ENCODE measurements at places on chromosomes 12 and 14.

DNA sequence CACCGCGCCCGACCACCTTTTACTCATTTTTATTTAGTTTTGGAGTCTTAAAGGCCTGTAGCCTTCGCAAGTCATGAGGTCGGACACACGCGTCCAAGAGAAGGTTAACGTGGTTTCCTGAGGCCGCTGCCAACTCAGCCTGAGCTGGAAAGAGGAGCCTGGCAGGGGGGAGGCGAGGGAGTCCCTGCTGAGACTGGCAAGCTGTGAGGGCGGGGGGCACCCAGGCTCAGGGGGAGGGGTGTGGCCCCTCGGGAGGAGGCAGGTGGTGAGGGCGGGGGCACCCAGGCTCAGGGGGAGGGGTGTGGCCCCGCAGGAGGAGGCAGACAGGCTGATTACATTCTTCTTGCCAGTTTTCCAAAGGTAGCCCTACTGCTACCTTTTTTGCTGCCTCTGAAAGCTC lies 143.2 kb downstream of the PIWIL1 start:
- no peak for DNase-seq

DNA sequence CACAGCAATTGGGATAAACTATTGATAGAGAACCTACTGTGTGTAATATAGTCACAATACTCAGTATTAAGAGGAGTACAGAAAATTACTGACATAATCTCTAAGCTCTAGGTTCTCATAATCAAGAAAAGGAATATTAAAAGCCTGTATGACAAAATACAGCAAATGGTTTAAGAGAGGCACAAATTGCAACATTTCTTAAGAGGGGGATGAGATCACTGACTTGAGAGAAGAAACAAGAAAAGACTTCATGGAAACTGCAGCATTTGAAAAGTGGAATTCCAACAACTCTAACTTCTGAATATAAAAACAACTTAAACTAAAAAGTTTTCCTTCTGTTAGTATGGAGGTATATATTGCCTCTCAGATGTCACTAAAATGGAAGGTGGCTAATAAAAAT lies 89.7 kb downstream of the NUMB start:
- DNase-seq: no peak

- DNase-seq: no peak
Observed at GRCh38 chr12:100058482-100059029, 73.8 kb upstream of the ANKS1B start.

DNA sequence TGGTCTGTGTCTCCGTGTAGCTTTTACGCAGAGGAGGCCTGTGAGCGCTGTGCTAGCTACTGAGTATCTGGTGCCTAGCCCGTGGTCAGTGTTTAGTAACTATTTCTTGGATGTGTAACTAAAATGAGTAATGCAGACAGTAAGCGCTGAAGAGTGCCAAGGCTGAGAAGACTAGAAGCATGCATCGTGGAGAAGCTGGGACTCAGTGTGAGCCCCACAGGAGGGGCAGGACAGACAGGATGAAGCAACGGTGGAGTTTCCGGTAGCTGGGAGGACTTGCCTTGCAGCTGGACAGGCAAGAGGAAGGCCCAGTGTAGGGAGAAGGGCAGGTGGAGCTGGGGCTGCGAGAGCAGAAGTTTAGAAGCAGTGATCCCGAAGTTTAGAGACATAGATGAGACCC lies 233.4 kb upstream of the FKBP4 start:
- no peak for DNase-seq

DNA sequence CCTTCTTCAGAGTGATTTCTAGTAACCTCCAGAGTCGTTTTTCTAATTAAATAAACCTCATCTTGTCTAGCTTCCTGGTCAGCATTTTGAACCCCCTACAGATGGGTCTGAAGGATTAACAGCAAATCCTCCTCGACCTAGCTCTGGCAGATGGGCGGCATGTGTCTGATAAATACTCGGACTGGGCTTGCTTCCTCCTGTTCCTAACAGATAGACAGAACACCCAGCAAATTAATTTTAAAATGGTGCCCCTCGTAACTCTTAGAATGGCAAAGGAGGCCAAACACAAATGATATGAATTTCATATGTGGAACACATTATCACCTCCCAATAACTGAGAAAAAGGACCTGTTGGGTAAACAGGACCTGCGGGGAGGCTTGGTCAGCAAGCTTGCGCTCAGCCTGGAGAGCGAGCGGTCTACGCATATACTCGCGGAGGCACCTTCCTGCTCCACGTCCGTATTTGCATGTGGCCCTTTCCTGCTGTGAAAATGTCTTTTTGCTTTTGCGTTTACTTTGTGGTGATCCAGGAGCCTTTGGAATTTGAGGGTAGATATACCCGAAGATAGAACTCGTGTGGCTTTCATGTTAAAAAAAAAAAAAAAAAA lies 79.6 kb downstream of the OTX2 start:
- DNase-seq: no peak

DNA sequence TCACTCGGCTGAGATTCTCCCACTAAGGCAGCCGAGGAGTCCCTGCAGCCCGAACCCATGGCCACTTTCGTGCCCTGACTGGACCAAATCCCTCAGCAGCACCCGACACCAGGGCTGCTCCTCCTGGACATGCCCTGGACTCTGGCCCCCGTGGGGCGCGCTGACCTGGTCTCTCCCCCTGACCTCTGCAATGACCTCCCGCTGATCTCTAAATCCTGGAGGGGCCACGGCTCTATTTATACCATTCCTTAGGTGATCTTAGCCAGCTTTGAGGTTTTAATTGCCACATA lies 148.4 kb downstream of the PIWIL1 start:
- DNase-seq: no peak

DNA sequence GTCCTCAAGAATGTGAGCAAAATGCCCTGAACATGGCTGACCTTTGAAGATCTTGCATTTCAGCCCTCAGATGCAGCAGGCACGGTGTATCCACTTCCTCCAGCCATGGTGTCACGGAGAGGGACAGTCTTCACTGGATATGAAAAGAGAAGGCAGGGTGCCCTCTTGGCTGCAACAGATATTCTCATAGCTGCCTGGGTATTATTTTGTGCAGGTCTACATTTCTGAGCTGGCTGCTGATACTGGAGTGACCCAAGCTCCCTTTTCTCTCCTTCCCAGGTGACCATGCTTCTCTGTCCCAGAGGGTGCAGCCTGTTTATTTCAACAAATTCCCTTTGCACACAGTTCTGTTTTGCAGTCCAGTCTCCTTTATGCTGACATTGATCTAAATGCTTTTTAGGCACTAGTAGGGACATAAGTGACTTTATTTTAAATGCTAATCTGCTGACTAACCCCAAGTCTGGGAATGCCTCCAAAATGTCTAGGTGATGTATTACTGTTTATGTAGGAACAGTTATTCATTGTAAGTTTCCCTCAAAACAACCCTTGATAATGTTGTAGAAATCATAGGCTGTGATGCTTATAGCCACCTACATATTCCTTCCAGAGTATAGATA lies 17.4 kb upstream of the PYGL start:
- DNase-seq: no peak

- DNase-seq: no peak
Observed at GRCh38 chr14:58826845-58827686, 189.3 kb downstream of the DACT1 start.

DNA sequence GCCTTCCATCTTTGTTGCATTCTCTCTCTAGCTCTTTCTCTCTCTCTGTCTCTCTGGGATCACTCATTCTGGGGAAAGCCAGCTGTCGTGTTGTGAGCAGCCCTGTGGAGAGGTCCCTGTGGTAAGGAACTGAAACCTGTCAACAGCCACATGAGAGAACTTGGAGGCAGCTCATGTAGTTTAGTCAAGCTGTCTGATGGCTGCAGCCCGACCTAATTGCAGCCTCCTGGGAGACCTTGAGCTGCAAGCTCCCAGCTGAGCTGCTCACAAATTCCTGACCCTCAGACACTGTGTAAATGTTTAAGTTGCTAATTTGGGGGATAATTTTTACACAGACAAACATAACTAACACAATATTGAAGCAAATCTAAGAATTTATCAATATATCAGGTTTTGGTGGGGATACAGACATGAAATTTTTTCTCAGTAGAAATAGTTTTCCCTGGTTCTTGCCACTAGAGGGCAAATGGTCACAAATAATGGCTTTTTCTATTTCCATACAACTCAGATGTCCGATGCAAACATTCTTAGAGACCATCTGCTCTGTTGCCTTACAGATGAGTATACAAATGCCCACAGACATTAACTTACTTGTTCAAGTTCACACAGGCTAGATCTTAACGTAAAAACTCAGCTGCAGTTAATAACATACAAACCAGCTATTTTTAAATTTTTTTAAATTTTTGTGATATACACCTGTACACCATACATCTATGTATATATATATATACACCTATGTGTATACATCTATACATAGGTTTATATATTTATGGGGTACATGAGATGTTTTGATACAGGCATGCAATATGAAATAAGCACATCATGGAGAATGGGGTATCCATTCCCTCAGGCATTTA lies 15.5 kb upstream of the KRR1 start:
- peak; percentile 56 for DNase-seq

DNA sequence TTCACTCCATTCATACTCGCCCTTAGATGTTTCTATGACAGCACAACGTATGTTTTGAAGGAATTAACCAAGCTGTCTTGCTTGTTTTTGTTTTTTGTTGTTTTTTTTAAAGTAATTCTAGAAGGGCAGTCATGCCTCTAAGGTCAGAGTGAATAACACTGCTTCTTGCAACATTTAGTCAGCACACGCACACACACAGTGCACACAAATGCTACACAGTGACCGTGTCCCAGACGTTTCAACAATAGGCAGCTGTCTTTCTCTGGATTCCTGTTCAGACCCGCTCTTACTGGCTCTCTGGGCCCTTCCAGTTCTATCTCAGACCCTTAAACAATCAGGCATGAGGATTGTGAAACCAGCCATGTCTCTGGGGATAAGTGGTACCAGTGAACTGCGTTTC lies 351.0 kb upstream of the FKBP4 start:
- DNase-seq: no peak

GRCh38 chr12:130879212-130879686 lies 7.4 kb downstream of the RAN start:
- DNase-seq: peak; percentile 21

GRCh38 chr12:10068644-10069043 lies 30.1 kb downstream of the CLEC1A start:
- no peak for DNase-seq

DNA sequence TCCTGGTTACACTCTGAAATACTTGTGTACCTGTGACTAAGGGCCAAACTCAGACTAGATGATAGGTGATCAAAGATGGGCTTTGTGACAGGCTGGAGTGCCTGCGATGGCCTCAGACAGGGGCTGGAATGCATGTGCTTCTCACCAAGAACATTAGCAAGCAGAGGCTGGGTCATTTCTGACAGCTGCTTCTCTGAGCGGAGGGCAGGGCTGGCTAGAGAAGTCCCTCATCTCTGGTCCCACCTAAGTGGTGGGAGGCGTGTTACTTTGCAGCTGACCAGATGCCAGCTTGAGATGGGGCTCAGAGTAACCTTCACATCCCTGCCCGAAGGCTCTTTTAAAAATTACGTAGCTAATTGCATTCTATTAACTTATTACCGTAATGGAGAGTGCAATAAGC lies 106.8 kb upstream of the RTL1 start:
- no peak for DNase-seq

- peak; percentile 84 for DNase-seq
Observed at GRCh38 chr12:31897781-31898503, 61.3 kb upstream of the RESF1 start.

DNA sequence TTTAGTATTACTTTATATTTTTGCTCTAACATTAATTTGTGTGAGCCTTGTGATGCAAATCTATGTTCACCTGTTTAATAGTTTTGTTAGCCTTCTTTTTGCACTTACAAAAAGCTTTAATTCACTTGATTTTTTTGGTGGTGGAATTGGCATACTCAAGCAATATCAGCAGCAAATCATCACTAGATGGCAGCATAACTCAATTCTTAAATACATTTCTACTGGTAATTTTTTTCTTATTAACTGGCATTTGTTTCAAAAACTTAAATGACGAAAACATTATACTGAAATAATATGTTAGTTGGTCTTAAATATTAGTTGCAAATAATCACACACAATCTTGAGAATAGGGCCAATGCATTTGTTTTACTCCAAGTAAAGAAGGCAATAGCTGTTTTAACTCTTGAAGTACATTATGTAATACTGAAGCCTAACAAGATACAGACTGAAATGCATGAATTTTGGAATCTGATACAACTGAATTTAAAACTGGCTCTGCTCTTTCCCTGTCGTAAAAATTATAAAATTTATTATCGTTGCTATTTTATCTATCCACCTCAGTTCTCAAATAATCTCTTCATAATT lies 151.5 kb downstream of the ATXN7L3B start:
- DNase-seq: peak; percentile 25

GRCh38 chr12:31590642-31591379 lies at the start of gene DENND5B:
Gene DENND5B, minus strand, starts transcription at chr12:31591136. Its CDS starts 304 bp downstream, at chr12:31590832.
- DNase-seq: peak; percentile 87

GRCh38 chr12:52202361-52203078 lies 10.7 kb upstream of the KRT80 start:
- peak; percentile 37 for DNase-seq

DNA sequence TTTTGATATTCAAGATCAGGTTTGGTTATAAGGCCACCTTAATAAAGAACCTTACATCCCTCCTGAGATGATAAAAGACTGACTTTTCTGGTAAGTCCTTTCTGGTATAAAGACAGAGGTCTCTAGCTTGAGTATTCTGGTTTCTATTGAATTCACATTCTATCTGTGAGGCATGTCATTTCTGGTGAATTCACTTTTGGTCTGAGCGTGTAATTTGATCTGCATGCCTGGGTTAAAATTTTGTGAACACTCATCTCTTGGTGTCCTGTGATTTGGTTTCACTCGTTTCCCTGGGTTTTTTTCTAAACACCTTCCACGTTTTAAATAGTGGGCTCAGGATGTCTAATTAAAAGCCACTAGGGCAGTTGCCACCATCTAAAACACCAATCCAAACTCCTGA lies 12.2 kb downstream of the EIF5 start:
- no peak for DNase-seq

DNA sequence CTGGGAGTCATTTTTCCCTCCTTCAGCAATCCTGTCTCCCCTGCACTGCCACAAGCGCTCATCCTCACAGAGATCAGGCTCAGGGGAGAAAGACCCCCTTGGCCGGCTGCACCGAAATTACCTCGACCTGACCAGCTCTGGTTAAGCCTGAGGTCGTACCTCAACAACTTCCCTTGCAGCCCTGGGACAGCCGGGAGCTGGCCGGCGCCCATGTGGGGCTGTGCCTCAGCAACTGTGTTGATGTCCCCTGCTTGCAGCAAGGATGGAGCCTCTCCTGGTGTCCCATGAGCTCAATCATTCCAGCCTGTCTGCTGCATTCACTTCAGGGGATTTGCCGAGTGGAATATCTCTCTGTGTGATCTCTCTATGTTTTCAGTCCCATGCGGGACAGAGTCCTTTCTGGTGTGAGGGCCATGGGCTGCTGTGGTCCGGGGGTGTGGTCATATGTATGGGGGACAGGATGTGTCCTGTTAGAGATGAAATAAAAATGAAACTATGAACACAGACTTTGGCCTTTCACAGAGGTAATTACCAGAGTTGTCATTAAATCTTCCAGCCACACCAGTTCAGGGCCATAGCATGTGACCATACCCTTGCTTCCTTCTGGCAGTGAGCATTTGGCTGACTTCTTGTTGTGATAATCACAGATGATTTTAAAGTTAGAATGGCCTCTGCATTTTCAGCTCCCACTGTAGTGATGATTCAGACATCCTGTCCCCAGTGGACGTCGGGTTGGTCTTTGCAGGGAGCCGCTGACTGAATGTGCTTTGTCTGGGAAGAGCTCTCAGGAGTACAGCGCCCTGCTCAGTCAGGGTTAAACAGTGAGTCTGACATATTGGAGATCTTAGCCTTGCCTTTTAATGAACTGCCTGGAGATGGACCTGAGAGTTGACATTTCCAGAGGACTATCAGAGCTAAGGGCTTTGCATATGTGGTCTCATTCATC lies 405.9 kb downstream of the AACS start:
- no peak for DNase-seq

- no peak for DNase-seq
Observed at GRCh38 chr14:92959189-92959531, 36.2 kb downstream of the CHGA start.
